ENCODE measurements at places on chromosomes 6 and 20.
A peak's percentile ranks its signal among the peaks of the same experiment; 100 is the strongest.

DNA sequence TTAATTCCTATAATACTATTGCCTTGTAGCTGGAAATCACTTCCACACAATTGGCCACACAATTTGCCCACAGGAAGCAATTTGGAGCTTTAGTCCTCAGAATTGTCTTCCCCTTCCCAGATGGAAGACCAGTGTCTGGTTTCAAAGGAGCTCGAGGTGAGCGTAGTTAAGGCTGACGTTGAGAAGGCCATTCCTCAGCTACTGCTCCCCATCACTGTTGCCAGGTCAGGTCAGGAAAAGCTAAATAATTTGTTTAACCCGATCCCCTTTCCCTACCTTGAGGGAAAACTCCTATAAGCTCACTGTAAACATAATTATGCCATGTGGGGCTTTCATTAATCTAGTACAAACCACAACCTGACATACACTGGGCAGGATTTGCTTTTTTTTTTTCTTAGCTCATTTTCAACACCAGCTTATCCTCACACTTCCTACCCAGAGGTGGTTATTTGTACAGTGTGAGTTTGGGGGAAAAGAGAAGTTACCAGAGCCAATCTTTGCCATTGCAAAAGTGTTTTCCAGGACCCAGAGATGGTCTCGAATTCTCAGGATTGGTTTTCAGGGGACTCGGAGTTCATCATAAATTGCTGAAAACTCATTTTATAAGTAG, 242.7 kb downstream of the CLIC5 start:
- DNase-seq: no peak

DNA sequence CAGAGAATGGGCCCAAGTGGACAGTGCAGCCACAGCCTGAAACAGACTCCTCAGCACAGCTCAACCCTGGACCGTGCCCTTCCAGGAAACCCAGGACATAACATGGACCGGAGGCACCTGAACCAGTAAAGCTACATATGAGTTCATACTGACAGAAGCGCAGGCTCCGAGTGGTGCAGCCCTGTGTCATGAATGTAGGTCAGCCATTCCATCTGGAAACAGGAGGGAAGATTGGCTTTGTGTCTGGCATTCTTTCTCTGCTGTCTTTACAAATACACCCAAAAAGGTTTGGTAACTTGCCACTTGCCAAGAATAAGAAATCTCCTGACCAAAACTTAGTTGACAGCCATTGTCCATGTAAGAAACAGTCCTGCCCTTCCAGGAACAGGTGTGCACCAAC, 366.6 kb downstream of the RNGTT start:
- no peak for DNase-seq

DNA sequence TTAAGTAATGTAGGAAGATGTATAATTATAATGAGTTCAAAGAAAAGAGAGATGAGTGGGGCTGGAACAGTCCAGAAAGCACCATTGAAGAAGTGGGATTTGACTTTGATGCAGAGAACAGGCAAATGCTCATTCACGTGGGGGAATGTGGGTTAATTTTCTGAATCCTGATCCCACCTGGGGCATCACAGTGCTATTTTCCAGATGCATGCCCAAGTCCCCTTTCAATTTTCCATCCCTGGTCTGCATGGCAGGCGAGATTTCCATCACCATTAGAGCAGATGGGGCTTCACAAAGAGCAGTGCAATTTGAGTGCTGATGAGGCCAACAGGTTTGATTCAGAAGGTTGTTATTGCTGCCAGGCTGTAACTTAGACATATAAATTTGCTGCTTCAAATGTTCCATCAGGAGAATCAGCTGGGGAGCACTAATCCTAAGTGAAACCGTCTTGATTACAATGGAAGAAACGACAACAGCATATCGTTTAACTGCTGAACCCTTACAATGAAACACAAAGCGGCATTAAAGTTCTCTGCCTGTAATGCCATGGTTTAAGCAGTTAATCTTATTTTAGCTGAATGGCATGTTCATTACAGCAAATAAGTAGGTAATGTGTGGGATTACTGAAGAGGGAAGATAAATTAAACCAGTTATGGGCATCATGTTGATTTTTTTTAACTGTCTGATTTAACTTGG, 45.2 kb downstream of the OSTM1 start:
- no peak for DNase-seq

DNA sequence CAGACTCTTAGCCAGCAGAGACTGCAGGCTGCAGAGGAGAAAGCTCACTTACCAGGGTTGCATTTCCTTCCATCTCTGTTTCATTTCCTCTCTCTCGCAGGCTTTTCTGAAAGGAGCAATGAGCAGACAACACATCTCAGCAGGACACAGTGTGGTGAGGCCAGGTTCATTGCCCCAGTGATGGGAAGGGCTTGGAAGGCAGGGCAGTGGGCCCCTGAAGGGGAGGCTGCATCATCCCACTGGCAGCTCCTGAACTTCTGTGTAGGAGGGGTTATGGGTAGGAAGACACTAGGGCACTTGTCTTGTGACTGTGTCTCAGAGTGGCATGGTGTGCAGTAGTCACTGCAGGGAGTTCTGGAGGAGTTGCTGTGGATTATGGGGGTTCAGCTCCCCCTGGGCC, 246.8 kb downstream of the QKI start:
- no peak for DNase-seq

DNA sequence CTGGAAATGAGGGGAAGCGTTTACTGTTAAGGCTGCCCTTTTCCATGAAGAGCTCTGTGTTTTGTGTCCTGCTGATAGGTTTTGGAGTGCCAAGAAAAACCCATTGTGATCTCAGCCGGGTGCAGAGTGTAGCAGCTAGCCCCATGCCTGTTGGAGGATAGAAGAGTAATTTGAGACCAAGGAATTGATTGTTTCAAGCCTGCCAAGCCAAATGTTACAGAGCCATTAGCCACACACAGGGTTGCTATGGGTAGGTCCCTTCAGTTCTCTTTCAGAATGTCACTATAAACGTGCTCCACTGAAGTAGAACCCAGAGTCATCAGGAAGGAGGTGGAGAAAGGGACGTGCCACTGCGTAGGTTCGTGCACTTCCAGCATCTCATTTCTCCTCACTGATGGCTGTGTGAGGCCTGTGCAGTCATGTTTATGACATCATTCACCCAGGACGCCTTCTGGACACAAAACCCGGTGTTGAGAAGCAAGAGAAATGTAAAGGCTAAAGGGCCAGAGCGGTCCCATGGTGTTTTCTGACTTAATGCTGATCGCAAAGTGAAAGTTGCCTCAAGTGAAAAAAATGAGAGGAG, 6.6 kb downstream of the GMPR start:
- DNase-seq: no peak

GRCh38 chr6:167892835-167893815, 66.4 kb downstream of the AFDN start:
- DNase-seq: no peak

DNA sequence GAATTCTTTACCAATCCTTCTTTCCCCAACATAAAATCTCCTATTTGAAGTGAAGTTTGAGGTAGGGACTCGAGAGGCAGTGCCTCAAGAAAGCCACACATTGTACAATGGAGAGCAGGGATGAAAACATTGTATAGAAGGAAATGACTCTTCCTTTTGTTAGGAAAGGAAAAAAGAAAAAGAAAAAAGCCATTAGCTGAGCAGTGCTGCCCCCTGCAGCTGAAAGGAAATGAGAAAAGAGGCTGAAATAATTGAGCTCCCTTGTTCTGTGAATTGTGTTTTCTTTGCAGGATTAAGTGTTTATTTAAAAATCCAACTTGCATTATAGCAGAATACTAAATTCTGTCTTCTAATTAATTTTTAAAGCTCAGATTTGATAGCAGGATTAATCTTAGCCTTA, 162.9 kb upstream of the SASH1 start:
- no peak for DNase-seq

DNA sequence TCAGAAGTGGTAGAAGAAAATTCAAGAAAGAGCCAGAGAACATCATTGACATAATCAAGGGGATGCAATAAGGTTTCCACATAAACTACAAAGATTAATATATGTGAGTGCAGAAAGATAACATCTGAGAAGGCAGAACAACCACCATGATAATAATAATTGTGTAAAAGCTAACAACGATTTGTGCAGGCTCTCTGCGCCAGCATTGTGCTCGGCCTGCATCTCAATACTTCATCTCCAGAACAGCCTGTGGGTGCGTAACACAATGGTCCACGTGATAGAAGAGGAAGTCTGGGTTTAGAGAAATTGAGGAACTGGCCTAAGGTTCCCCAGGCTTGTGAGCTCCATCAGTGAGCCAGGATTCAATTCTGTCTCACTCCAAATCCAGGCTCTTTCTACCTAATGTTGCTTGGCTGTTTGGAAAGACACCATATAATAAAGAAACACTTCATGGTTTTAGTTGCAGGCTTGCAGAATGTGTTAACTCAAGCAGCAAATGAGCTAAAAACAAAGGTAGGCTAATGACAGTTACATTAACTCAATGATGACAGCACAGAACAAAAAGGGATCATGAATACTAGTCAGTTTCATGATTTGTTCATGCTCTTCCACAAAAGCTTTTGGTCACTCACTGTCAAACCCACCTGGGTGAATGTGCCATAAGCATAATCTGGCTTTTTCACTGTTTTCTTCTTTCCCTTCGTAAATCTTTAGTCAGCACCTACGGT, 71.2 kb downstream of the LY86 start:
- peak; percentile 59 for DNase-seq

DNA sequence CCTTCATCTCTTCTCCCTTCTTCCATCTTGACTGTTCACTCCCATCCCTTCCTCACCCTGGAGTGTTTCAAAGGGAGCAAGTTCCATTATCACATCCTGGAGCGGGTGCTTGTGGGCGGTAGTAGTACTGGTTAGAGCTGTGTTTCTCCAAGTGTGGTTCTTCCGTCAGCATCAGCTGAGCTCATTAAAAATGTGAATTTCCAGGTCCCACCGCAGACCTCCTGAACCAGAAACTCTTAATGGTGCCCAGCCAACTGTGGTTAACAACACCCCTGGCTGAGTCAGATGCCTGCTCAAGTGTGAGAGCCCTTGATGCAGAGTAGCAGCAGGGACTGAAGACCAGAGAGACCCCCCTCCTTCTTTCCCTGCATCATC, 24.4 kb downstream of the ANGPT4 start:
- DNase-seq: no peak

DNA sequence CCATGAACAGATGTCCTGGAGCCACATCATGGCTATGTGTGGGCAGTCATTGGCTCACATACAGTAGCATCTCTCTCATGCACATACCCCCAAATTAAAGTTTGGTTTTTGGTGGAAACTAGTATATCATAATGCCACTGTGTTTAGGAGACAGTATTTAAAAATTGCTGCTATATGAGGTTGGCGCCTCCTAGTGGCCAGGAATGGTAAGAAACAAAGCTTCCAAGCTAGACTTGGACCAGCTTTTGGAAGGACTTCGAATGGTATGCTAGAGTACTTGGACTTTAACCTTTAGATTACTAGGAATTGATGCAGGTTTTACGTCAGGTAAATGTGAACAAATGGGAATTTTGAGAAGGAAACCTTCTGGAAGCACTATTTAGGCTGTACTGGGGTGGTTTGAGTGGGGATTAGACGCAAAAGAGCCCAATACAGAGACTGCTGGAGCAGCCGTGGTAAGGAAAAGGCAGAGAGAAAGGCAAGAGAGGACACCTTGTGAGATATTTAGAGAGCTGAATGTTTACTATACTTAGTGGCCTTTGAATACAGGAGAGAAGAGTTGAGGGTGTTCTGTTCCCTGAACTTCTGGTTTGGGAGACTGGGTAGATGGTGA, 23.8 kb downstream of the PRSS35 start:
- DNase-seq: peak; percentile 39

GRCh38 chr20:21677781-21678180, 27.7 kb upstream of the PAX1 start:
- no peak for DNase-seq

- DNase-seq: no peak
Observed at GRCh38 chr6:154206141-154206540, 150.5 kb downstream of the IPCEF1 start.
